H9 (cell line): ENCODE measurements at places on chromosomes 12 and 14.
A peak's percentile ranks its signal among the peaks of the same experiment; 100 is the strongest.

- DNase-seq, result peak; percentile 48
These were observed 9.4 kb downstream of the WASHC3 start for GRCh38 chr12:102052192-102053061.

DNA sequence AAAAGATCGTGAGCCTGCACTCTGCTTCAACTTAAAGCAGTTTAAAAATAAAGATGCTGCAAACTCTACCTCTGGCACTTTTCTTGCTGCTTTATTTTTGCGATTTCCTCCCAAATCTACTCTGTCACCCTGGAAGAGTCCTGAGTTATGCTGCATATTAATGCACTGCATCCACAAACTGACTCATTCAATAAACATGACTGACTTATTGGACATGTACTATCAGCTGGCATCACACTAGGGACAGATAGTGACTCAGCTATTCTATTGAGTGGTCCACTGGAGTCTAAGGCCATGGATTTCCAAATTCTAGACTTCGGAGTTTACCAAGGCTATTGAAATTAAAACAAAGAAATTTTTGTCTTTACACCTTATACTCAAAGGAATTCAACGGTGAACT, 90.7 kb upstream of the PTPRR start:
- DNase-seq, result no peak

DNA sequence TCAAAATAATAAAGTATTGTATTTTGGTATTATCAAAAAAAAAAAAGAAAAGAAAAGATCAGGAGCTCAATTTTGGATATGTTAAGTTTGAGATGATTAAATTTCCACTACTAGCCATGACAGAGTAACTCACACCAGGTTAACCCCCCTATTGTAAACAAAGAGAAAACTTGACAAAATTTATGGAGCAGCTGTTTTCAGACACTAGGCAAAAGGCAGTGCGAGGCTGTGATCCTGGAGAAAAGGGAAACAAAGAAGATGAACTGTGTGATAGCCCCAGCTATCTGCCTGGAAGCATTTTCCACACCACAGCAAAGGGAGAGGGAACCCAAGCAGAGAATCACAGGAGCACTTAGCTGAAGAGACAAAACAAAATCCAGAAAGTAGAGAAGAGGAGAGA, 145.0 kb downstream of the KIF21A start:
- DNase-seq, result no peak

- DNase-seq, result no peak
These were observed 88.4 kb downstream of the BBS10 start for GRCh38 chr12:76259660-76260389.
